ENCODE measurements at places on chromosomes 11 and 22.

- no peak for DNase-seq
Measured at GRCh38 chr11:73077454-73077853, 64.7 kb downstream of the FCHSD2 start.

DNA sequence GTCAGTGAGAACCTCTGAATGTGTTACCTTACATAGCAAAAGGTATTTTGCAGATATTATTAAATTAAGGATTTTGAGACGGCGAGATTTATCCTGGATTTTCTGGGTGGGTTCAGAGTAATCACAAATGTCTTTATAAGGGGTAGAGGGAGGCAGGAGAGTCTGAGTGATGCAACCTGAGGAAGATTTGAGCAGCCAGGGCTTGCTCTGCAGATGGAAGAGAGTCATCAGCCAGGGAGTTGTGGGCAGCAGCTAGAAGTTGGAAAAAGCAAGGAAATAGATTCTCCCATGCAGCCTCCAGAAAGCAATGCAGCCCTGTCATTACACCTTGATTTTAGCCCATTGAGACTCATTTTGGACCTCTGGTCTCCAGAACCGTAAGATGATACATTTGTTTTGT is 4.1 kb upstream of the WDR74 start:
- no peak for DNase-seq

GRCh38 chr11:7691759-7692350 is 14.4 kb downstream of the OVCH2 start:
- no peak for DNase-seq

DNA sequence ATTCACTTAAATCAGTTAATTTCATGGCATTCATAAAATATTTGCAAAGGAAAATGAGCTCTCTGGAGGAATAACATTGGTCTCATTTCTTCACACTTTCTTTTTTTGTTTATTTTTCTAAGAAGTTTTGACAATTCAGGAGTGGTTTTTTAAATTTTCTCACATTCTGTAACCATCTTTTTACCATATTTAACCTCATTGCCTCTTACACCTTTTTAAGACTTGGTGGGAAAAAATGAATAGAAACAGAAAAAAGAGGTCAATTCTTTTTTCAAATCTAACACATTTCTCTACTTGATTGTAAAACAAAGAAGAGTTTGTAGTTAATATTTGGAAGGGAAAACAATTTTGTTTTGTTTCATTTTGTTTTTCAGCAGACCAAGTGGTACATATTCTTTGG is 1034.7 kb upstream of the RAG2 start:
- DNase-seq: no peak

DNA sequence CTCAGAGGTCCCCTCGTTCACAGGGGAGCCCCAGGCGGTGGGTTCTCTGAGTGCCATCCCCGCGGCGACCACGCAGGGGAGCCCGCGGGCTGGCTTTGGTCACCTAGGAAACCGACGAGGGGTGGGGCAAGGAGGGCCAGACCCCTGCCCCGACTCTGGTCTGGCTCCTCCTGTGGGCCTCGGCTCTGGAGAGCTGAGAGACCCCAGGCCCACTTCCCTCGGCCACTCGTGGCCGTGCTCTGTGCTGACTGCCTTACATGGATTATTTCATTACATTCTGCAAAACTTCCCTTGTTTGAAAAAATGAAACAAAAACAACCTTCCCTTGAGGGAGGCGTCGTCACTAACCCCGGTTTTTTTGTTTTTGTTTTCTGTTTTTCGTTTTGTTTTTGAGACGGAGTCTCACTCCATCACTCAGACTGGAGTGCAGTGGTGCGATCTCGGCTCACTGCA is 15.1 kb upstream of the CYTH4 start:
- DNase-seq: no peak

DNA sequence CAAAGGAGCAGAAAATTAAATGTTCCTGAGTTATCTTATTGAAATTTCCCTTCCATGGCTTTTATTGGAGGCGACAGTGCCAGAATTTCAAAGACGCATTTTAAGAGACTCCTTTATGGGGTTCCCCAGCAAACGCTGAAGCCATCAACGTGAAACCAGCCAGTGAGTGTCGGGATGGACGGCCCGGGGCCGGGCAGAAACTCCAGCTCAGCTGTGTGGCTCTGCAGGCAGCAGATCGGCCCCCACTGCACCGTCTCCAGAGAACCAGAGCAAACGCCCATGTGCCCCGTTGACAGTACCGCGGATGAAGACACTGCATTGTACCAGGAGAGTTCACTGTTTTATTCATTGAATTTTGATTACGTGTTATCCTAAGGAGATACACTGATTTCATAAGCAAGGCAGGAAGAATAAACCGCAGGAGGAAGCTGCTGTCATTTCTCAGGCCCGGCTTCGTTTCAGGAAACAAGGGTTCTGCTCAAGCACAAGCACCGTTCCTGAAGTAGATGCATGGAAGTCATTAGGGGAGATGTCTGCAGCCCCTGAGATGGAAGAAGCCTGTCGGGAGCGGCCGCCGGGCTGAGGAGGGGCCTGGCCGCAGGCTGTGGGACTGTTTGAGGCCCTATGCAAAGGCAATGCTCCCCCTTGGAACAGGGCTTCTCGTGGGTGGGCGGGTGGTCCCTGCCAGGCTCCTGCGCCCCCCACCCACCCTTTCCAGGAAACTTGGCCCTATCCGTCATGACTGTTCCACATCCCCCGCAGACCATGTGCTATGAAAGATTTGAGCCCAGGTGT is 639.7 kb downstream of the TBC1D22A start:
- DNase-seq: no peak

- DNase-seq: no peak
Measured at GRCh38 chr11:57429946-57430345, 3.0 kb upstream of the SLC43A3 start.

DNA sequence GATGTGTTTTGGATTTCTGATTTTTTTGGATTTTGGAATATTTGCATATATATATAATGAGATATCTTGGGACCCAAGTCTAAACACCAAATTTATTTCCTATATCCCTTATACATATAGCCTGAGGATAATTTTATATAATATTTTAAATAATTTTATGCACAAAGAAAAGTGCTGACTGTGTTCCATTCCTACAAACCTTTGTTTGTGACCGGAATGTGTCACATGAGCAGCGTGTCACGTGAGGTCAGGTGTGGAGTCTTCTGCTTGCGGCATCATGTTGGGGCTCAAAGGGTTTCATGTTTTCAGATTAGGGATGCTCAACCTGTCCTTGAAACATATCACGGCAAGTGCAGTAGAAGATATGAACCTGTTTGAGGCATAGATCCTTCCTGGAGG is 65.6 kb downstream of the SCN3B start:
- no peak for DNase-seq

DNA sequence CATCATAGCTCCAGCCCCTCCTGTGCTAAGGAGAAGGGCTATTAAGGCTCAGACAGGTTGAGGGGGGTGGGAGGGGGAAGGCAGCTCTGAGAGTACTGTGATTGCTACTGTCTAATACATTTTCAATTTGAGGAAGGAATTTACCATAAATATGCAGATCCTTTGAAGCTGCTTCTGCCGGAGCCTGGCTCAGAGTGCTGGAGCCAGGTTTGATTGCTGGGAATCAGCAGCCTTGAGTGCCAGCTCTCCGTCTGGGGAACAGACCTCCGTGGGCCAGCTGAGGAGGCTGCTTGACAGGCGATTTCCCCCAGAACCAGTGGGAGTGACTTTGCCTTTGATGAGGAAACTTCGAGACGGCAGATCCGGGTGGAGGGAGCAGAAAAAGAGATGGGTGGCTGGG is 141.7 kb upstream of the TBCEL start:
- DNase-seq: no peak

DNA sequence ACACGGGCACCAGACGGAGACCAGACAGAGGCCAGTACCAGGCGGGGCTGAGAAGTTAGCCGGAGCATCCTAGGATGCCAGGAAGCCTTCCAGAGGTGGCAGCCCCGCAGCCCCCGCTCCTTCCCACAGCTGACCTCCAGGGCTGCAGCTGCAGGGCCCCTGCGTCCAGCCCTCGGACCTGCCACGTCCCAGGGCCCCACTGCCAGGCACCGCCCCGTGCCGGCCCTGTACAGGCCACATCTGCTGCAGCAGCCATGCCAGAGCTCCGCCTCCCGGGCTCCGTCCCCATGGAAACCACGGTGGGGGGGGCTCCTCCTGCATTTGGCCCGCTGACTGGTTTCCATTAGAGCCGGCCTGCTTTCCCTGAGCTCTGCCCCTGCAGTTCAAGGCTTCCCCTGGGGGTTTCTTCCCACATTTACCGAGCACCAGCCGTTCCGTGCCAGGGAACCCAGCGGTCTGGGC is 62.5 kb upstream of the PPARA start:
- peak; percentile 93 for DNase-seq

GRCh38 chr11:11963842-11964773 is 44.3 kb downstream of the DKK3 start:
- no peak for DNase-seq

DNA sequence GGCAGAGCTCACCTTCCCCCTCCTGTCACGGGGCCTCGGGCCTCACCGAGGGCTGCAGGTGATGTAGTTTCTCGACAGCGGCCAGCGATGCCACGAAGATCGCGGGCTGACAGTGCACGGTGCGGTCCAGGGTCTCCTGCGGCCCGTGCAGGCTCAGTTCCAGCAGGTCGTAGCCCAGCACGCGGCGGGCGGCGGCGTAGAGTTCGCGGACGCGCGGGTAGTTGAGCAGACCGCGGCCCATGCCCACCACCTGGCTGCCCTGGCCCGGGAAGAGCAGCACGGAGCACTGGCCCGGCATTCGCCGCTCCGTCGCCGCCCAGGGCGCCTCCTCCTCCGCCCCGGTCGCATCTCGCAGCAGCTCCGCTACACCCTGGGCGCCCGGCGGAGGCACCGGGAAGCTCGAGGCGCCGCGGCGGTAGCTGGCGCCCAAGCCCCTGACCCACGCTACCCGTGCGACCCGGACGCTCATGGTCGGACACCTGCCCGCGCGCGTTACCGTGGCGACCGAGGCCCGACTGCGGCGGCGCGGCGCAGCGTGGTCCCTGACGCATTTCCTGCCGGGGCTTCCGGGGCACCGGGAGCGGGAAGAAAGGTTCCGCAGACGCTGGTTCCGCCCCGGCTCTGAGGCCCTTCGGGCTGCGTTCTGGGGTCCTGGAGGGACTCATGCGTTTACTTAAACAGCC is at the start of gene MCAT:
TSS of gene MCAT (minus strand) at position 519 of the 683 bp plus-strand sequence. CDS start at position 469, 50 bp downstream.
- peak; percentile 60 for DNase-seq

GRCh38 chr11:116651737-116652237 is 121.0 kb downstream of the BUD13 start:
- no peak for DNase-seq

GRCh38 chr11:94593030-94593429 is 25.9 kb downstream of the PIWIL4 start:
- DNase-seq: no peak

DNA sequence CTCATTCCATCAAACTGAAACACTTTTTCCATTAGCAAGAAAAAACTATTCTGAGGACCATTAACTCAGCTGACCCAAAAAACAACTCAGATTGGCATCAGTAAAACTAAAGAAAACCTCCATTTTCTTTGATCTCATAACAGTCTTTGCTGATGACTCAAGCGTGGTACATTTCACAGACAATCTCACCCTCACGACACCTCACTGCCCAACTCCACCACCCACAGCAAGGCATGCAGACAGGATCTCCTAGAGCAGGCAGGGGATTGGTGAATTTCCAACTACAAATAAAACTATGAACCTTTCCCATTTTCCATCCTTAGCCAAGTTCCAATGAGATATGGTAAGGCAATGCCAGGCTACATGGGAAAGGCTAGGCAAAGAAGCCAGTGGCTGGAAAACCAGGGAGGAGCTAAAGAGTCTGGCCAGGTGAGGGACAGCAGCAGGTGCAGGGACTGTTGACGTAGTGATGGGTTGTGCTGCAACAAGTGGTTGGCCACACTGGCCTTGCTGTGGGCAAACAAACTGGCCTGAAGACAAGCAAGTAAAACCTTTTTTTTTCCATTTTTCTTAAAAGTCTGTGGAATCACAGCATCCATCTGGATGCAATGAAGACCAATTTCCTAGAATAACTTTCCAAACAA is 97.2 kb downstream of the SERGEF start:
- no peak for DNase-seq

DNA sequence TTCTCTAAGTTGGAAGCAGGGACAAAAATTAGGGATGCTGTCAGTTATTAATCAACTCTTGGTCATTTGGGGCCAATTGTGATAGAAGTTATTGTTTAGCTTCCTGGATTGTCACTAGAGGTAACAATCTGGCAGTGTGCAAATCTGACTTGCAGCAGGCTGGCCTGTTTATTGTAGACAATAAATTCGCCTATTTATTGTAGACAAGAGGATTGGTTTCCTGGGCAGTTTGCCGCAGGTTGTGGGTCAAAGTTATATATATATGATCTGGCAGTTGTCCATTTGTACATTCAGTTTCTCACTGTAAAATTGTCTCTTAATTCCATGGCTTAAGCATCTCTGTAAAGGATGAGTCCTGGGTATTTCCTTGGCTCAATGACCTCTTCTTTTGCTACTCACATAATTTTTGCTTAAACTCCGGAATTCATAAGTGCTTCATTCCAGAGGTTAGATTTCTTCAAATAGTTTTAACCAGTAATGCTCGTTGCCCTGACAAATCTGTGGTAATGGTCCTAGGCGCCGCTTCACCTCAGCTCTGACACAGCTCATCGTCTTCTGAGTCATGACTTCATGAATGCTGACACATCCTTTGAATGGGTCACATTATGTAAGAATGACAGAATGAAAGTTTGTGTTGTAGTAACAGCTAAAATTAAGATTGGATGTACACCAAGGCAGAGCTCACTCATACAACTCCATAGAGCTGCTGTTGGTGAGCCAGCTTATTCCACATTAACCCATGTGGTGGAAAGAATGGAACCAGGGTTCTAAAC is 7.8 kb upstream of the MMP3 start:
- no peak for DNase-seq

DNA sequence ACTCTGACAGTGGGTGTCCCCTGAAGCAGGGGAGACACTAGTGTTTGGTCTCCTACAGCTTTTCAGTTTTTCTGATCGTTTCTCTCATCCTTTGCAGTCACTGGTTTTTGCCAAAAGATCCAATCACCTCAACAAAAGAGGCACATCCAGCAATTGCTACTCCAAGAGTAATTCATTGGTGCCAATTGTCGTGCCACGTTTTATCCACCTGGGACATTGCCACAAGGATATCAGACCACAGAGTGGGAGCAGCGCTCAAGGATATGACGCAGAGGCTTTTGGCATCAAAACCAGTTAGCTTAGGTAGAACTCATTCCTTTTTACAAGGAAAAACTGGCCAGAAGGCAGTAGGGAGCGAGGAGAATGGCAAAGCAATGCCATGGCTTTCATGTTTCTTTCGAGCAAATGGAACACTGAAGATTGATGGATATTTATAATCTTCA is 40.9 kb upstream of the BLID start:
- DNase-seq: no peak

DNA sequence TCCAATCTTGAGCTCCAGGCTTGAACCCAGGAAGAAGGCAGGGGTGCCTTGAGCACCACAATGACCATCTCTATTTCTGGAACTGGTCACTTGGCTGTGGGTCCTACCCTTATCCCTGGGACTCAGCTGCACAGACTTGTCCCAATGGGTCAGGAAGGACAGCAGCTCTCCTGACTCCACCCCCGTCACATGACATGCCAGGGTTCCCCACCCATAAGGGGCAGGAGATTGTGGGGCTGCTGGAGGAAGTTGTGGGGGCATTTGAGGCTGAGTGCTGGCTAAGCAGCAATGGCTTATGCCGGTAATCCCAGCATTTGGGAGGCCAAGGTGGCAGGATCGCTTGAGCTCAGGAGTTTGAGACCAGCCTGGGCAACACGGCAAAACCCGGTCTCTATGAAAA is 56.2 kb downstream of the NFAM1 start:
- DNase-seq: no peak

- DNase-seq: no peak
Measured at GRCh38 chr22:29212743-29213142, 7.0 kb downstream of the EMID1 start.

Data from skin of body (tissue), 3 donors.